AG08395 (cell line): ENCODE measurements at places on chromosomes 16 and 17.

GRCh38 chr16:30065943-30066760 lies 592 bp downstream of the ALDOA start:
- DNase-seq, result peak; percentile 52

- DNase-seq, result no peak
These were observed 16.7 kb downstream of the LLGL2 start for GRCh38 chr17:75542229-75542628.

DNA sequence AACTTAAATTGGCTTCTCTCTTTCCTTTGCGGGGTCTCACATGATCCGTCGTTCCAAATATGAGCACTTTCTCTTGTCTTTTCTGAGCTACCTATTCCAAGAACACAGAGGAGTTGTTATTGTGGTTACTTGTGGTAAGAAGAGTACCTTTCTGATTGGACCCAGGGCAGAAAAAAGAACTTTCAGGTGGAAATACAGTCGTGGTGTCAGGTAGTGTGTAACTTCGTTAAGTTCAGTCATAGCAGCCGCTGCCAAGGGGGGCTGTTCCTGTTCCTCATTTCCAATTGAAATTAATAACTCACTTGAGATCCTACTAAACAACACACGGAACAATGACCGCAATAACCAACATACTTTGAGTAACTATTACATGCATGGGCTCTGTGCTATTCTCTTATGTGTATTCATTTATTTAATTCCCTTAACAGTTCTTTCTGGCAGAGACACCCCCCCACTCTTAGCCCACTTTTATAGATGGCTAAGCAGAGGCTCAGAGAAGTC lies 681.7 kb downstream of the MAF start:
- DNase-seq, result no peak

DNA sequence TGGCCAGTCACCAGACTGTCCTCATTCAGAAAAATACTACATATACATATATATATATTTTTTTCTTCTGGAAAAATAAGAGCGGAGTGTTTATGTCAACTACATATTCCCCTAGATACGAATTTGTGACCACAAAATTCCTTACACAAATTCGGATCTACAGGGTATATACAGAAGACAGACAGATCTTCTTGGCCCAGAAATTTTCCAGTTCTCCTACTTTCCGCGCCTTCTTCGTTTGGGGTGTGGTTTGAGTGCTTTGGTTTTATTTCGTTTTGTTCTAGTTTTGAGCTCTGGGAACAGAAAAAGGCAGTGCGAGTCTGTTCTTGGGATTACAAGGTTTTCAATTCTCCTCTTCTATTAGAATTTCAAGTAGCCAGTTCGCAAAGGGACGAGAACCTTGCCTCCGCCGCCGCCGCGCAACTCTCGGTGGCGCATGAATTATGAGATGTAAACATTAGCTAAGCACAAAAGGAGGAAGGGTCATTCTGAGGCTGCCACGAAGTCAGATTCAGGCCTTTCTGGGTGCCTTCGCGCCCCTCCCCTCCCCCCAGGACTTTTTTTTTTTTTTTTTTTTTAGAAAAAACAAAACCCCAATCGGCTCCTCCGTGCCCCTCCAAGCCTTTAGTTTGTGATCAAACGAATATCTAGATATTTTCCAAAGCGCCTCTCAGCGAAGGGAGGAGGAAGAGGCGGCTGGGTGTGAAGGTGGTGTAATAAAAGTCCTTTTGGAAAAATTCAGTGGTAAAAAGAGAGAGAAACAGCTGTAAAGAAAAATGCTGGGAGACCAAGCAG lies 1.8 kb upstream of the HOXB4 start:
- no peak for DNase-seq

- DNase-seq, result no peak
These were observed 115.1 kb upstream of the CCL2 start for GRCh38 chr17:34140006-34140405.

DNA sequence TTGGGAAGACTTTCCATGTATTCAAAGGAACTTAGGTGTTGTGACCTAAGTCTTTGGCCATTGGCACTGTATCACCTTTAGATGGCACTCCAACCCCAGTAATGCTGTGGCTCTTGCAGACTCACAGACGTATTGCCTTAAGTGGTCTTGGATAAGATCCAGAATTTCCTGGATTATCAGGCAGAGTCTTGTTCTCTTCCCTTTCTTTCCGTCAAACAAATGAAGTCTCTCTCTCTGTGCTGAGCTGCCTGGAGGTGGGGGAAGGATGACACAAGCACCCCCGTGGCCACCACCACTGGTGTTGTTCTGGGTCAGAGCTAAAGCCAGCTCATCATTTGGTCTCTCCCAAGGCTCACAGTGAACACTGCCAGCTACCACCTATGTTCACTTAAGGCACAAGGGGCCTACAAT lies 789.9 kb upstream of the KIF2B start:
- no peak for DNase-seq

- peak; percentile 94 for DNase-seq
These were observed 21.2 kb downstream of the ARHGAP17 start for GRCh38 chr16:24993722-24994686.

DNA sequence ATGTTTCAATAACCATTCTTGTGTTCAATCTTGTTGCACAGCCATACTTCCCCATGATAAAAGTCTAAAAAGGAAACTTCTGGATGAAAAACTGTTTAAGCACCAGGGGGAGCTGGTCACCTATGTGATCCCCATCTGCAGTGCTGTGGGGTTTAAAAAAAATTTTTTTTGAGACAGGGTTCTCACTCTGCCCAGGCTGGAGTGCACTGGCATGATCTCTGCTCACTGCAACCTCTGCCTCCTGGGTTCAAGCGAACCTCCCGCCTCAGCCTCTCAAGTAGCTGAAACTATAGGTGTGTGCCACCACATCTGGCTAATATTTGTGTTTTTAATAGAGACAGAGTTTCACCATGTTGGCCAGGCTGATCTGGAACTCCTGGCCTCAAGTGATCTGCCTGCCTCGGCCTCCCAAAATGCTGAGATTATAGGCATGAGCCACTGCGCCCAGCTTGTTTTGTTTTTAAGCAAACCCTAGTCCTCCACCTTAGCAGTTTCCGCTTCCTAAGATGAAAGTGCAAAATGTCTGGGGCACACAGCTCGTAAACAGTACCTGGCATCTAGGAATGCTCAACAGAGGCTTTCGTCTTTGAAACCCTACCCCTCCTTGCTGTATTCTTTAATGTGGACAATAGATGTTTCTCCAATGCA lies 25.4 kb downstream of the DNAJA2 start:
- peak; percentile 66 for DNase-seq

DNA sequence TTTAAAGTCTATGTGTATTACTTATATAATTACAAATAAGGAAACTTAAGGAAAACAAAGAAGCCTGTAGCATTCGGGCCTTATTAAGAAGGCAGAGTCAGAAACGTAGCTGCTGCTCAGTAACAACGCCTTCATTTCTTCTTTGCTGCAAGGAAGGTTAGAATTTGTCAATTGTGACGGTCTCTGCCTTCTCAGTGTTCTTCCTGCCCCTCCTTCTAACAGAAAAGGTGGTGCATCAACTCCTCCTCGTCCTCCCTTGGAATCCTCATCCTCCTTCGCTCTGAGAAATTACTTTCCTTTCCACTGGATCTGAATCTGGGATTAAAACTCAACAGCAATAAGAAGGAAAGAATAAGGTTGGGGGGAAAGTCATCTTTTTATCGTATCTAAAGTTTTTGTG lies 63.0 kb downstream of the VPS53 start:
- DNase-seq, result no peak

GRCh38 chr17:50212121-50212843 lies 10.9 kb upstream of the COL1A1 start:
- peak; percentile 65 for DNase-seq

GRCh38 chr17:50424246-50424995 lies 1.6 kb upstream of the ACSF2 start:
- no peak for DNase-seq

DNA sequence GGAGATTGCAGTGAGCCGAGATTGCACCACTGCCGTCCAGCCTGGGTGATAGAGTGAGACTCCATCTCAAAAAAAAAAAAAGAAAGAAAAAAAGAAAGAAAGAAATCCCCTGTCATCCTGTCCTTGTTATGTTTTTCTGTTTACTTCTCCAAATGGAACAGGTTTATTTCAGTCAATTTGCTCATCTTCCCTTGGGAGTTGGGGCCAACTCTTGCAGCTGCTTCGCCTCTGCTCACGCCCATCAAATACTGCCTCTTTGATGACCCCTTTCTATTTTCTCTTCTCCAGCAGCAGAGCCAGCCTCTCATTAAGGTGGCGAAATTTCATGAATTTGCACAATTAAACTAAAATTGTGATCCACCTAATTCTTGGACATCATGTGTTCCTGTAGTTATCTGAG lies 173.4 kb downstream of the ZNF18 start:
- no peak for DNase-seq
